ENCODE measurements at places on chromosomes 12 and 14. TPM values are rescaled to one million over a fixed set of nuclear protein-coding genes. Genes with fewer than 3 reads are reported as not detected.

- no peaks in the 10 kb centered on the region for H3K4me1 ChIP-seq
- H3K36me3 ChIP-seq = no peaks in the 10 kb centered on the region
- no peak for DNase-seq
- H3K4me3 ChIP-seq = no peak overlapping the region
- no peaks in the 10 kb centered on the region for H3K27me3 ChIP-seq
Measured at GRCh38 chr12:21547437-21547836, 21.3 kb downstream of the SPX start.

DNA sequence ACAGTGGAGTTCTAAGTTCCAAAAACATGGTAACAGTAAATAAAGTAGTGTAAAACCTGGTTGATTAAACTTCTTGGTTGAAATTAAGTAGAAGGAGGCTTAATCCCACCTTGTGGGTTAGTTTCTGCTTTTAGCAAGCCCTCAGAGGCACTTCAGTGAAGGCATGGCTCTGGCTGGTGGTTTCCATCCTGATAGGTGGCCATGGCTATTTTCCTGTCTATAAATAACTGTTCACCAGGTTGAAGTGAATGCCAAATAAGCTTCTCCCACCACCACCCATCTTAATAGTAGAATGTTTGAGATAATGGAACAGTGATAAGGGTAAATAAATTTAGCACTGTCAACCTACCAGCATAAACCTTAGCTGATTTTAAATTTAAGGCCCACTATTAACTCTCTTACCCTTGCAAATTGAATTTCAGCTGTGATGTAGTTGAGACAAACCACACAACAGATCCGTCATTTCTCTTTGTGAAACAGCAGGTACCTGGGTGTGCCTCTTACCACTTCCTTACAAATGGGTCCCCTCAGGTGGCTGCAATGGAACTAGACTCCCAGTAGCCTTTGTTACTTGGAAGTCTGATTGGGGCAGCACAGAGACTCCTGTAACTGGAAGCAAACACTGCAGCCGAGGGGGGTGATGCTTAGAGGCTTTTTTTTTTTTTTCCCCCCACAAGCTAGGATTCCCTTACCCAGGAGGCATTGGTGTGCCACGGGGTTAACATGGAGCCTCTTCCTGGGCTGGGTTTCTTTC is 41.4 kb downstream of the DAAM1 start:
- no peak for DNase-seq
- H3K36me3 ChIP-seq = no peaks in the 10 kb centered on the region
- no peaks in the 10 kb centered on the region for H3K27me3 ChIP-seq
- no peak overlapping the region for H3K4me3 ChIP-seq
- H3K27ac ChIP-seq = no peak overlapping the region
- H3K4me1 ChIP-seq = peaks cover 15% of the 10 kb centered on the region

- H3K4me3 ChIP-seq = no peak overlapping the region
- no peak for DNase-seq
- no peak overlapping the region for H3K27ac ChIP-seq
- no peaks in the 10 kb centered on the region for H3K36me3 ChIP-seq
- no peaks in the 10 kb centered on the region for H3K27me3 ChIP-seq
- no peaks in the 10 kb centered on the region for H3K4me1 ChIP-seq
Measured at GRCh38 chr14:86938320-86938719, 1054.7 kb downstream of the GALC start.

DNA sequence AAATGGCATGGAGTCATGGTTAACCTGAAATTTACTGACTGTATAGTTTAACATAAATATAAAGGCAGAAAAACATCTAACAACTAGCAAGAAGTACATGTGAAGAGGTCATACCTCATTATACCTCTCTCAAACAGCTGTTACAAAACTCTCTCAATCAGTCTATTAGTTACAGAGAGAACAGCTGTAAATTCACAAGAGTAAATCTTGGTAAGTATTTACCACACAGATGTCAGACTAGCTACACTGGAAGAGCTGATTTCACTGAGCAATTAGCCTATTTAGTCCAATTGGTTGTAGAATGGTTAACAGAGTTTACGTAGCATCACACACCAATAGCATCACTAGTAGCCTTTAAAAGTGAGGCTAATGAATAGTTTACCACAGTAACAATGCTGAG is 463.4 kb upstream of the USP15 start:
- no peaks in the 10 kb centered on the region for H3K4me1 ChIP-seq
- no peaks in the 10 kb centered on the region for H3K36me3 ChIP-seq
- no peak for DNase-seq
- H3K4me3 ChIP-seq = no peak overlapping the region

DNA sequence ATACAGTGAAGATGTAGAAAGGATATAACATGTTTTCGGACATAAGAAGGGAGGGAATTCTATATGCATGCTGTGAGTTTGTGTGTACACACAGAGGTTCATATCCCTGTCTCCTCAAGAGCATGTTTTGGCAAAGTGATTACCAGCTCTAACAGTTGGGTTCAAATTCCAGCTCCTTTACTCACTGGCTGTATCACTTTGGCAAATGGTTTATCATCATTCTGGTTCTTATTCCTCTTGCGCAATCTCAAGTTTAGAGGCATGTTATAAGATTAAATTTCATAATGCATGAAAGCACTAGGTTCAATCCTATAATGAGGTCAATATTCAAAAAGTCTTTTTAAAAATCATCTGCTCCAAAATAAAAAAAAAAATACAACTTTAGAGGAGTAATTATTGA is 107.7 kb upstream of the LRFN5 start:
- H3K4me3 ChIP-seq = no peak overlapping the region
- DNase-seq = no peak
- H3K27me3 ChIP-seq = no peaks in the 10 kb centered on the region
- H3K4me1 ChIP-seq = no peaks in the 10 kb centered on the region
- H3K36me3 ChIP-seq = no peaks in the 10 kb centered on the region
- no peak overlapping the region for H3K27ac ChIP-seq

DNA sequence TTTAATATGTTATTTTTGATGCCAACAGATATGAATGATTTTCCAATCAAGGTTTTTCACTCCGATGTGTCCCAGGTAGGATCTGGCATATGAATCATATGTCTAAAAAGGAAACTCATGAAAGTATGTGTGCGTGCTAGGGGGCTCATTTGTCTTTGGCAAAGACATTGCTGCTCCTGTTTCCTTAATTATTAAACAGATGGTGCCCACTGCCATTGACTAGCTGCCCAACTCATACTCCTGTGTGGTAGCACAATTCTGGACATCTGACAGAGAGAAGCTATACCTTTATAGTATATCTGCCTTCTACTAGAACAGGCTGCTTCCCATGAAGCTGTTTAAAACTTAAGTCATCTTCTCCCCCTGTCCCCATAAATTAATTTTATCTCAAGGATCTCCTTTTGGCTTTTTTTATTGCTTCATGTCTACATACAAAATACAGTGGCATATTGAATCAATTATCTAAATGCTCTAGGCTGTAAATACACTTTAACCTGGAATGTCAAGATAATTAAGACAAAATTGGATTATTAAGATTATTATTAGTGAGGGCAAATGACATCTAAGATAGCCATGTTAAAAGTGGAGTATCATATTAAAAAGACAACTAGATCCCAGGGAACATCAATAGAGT is 1.4 kb upstream of the PDE3A start:
- no peak overlapping the region for H3K27ac ChIP-seq
- H3K4me1 ChIP-seq = no peaks in the 10 kb centered on the region
- no peak for DNase-seq
- peaks cover 26% of the 10 kb centered on the region for H3K27me3 ChIP-seq
- H3K36me3 ChIP-seq = no peaks in the 10 kb centered on the region

DNA sequence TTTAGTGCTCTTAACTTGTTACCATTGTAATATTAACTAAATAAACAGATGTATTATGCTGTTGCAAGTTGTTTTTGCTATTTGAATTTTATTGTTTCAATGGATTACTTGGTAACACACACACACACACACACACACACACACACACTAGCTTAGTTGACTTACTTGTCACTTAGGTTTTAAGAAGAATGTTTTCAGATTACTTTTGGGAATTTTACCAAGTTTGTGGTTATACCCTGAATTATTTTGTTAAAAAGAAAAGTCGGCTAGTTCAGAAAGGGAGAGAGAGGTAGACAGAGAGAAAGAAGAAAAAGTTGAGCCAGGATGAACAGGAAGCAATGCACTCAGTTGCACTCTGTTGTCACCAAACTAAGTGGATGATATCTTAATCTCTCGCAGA is 5.3 kb downstream of the SSTR1 start:
- no peak for DNase-seq
- no peak overlapping the region for H3K4me3 ChIP-seq

LIMA1 gene
- 19.3 TPM for total RNA-seq

IGF1 gene
- total RNA-seq = not detected

FOXA1 gene
- 58.1 TPM for total RNA-seq
